ENCODE measurements at places on chromosomes 2 and 18.

DNA sequence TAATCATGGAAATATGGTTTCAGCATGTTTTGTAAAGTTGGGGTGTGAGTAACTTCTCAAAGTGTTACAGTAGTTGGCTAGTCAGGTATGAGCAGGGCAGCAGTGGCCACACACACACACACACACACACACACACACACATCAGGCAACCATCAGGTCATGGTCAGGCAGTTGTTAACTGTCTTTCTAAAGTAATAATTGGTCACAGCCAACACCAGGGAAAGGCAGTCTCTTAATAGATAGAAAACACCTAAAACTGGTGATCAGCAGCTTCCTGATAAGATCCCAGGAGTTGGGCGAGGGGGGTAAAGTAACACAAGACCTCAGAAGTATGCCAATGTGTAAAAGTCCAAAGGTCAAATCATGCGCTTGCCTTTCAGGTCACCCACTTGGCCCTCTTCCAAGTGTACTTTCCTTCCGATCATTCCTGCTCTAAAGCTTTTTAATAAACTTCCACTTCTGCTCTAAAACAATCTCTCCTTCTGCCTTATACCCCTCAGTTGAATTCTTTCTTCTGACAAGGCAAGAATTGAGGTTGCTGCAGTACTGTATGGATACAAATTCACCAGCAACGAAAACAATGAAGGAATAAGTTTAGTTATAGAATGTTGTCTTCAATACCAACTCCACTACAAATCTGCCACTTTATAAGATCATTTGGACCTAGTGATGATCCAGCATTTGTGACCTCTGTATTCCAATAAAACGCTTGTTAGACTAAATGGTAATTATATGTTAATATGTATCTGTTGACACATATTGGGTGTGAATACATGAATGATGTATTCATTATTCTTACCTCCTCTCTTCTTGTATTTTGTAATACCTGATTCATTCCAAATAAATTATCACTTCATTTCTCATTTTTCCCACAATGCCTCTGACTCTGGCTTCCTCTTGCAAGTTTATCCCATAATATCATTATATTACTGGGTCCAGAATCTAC lies 254.3 kb downstream of the METTL4 start:
- DNase-seq: no peak

GRCh38 chr2:224222974-224223373 lies 178.9 kb downstream of the FAM124B start:
- DNase-seq: no peak

GRCh38 chr2:37997629-37998028 lies 72.5 kb downstream of the RMDN2 start:
- DNase-seq: no peak

GRCh38 chr2:234444893-234445292 lies 52.0 kb downstream of the ARL4C start:
- DNase-seq: no peak

- DNase-seq: no peak
Observed at GRCh38 chr2:47429795-47430194, 26.8 kb downstream of the MSH2 start.

Data from CD4-positive, CD25-positive, alpha-beta regulatory T cell (primary cell).